ENCODE measurements at places on chromosomes 7 and 10. TPM values are rescaled to one million over a fixed set of nuclear protein-coding genes. Genes with fewer than 3 reads are reported as not detected.

- DNase-seq, result no peak
Measured at GRCh38 chr10:11636697-11637303, 25.4 kb upstream of the USP6NL start.

GRCh38 chr7:148288592-148289151 is 301.9 kb upstream of the C7orf33 start:
- no peak for DNase-seq

Gene ANKRD22
- total RNA-seq, result not detected

Gene C10orf88
- total RNA-seq, result 13.5 TPM

GRCh38 chr7:126445991-126446390 is 806.8 kb downstream of the GRM8 start:
- DNase-seq, result no peak

GRCh38 chr10:128035557-128035973 is 90.7 kb downstream of the MKI67 start:
- DNase-seq, result peak; percentile 30

- DNase-seq, result no peak
Measured at GRCh38 chr7:113120647-113121046, 2.3 kb upstream of the SMIM30 start.

Gene EBLN1
- total RNA-seq, result not detected

DNA sequence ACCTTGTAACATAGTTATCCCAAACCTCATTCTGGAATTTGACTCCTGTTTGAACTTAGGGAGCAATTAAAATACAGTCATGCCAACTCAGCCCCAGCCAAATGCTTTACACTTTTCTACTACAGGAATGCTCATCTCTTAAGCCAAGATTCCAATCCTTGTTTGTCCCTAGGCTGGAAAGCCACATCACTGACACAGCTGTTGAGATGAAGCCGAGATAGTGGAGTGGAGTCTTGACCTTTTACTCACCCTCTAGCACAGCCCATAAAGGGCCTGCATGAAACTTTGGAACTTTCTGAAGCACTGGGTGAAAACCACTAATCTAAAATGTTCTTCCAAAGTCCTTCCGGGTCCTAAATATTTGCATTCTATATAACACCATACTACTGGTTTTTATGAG is 247.3 kb downstream of the ETV1 start:
- DNase-seq, result no peak

- DNase-seq, result no peak
Measured at GRCh38 chr10:93703066-93703465, 674 bp upstream of the FRA10AC1 start.

GRCh38 chr10:126639084-126639483 is 31.4 kb downstream of the C10orf90 start:
- no peak for DNase-seq

Gene IKZF1
- total RNA-seq, result not detected

DNA sequence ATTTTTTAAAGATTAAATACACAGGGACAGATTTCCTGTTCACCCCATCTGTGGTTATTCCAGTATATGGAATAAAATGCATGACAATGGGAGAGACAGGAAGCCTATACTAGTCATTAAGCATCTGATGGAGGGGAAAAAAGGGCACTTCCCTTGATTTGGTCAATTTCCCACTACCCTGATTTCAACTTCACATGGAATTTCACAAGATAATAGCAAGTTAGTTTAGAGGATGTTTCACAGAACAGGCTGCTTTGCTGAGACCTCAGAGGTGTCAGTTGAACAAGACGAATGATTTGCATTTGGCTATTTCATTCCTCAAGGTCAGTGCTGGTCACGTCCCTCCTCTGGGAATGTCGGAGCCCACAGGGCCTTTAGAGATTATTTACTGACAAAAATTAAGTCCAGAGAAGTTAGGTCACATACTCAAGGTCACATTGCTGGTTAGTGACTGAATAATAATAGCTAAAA is 4.7 kb upstream of the ITPRIP start:
- DNase-seq, result no peak

Gene SYT15B
- 0.07 TPM for total RNA-seq

- DNase-seq, result no peak
Measured at GRCh38 chr7:27173511-27173955, 587 bp downstream of the HOXA10 start.

Gene IMMP2L
- total RNA-seq, result 30.3 TPM

DNA sequence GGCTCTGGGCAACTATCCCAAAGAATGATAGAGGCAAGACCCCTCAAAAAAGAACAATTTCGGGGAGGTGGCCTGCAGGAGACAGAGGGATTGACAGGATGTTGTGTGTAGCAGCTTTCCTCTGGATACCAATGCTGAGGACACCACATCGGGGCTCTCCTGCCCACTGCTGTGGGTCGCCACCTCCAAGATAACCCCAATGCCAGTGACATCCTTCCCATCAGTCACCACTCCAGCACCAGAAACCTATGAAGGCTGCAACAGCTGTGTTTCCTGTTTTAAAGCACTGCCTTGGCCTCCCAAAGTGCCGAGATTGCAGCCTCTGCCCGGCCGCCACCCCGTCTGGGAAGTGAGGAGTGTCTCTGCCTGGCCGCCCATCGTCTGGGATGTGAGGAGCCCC is 17.6 kb downstream of the ARHGAP19 start:
- no peak for DNase-seq

- no peak for DNase-seq
Measured at GRCh38 chr10:132963430-132963960, 21.1 kb upstream of the CFAP46 start.

Gene CRYGN
- total RNA-seq, result 0.07 TPM

Gene CYP3A7
- total RNA-seq, result not detected

Measured in NCI-H460 (cell line).